ENCODE measurements at places on chromosomes 5 and 9.
A peak's percentile ranks its signal among the peaks of the same experiment; 100 is the strongest.

- DNase-seq = no peak
Measured at GRCh38 chr9:99025616-99026270, 79.2 kb upstream of the TGFBR1 start.

GRCh38 chr9:115999498-115999897 lies 154.1 kb upstream of the PAPPA start:
- no peak for DNase-seq

- DNase-seq = no peak
Measured at GRCh38 chr5:174518512-174518911, 205.9 kb upstream of the MSX2 start.

- no peak for DNase-seq
Measured at GRCh38 chr5:143833177-143833576, 21.2 kb downstream of the HMHB1 start.

DNA sequence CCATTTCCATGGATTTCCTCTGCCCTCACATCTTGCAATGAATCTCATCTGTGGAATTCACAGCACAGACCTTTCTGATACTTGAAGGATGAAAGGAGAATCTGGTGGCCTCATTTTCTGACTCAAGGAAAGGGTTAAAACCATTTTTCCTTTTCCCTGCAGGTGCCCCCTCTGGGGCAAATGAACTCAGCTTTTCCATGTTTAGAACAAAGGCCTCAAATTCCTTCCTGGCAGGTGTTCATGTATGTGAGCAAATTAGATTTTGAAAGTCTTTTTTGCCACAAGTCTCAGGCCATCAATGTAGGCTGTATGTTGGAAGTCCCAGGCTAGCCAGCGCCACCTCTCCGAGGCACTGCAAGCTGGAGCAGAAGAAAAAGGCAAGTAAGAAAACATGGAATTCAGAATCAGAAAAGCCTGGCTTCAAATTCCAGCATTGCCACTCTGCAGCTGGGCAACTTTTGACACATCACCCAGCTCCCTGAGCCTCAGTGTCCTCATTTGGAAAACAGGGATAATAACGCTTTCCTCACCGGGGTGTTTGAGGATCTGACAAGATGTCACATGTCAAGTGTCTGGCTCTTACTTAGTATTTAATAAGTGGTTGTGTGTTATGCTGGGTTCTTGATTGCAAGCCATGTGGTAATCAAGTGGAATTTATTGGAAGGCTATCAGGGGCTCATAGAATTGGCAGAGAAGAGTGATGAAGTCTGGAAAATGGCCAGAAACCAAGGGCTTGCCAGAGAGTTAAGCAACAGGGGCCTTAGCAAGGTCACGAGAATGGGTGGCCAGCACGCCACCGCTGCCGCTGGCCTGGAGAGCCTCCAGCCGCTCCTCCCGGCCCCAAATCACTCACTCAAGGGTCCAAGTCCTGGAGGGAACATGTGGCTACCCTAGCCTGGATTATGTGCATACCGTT lies 48.4 kb upstream of the SMIM23 start:
- no peak for DNase-seq

DNA sequence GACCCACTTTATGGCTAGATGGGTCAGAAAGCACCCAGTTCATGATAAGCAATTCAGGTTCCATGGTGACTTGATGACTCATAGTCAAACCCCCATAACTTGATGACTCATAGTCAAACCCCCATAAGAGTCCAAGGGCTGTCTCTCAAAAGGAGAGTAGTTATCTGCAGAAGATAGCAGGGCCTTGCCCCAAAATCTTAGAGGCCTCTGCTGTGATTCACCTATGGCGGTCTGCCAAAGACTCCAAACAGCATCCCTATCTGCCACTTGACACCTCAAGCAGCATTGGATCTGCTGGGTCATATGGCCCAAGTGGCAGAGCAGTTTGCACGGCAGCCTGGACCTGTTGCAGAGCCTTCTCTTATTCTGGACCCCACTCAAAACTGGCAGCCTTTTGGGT lies 395.2 kb upstream of the KIF2A start:
- no peak for DNase-seq

DNA sequence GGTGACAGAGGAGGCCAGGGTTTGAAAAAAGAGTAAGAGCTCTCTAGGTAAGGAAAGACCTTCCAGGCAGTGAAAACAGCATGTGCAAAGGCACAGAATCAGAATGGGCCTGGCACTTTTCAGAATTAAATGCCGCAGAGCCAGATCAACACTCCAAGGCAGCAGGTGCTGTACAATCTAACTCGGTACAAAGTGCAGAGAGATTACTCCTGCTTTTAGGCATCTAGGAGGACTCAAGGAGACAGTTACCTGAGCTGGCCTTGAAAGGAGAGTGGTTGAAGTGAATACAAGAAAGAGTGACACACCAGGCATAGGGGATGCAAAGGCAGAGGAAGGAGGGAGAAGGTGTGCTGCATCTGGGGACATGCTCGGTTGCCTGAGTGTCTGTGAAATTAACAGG lies 21.5 kb downstream of the HRH2 start:
- DNase-seq = no peak

DNA sequence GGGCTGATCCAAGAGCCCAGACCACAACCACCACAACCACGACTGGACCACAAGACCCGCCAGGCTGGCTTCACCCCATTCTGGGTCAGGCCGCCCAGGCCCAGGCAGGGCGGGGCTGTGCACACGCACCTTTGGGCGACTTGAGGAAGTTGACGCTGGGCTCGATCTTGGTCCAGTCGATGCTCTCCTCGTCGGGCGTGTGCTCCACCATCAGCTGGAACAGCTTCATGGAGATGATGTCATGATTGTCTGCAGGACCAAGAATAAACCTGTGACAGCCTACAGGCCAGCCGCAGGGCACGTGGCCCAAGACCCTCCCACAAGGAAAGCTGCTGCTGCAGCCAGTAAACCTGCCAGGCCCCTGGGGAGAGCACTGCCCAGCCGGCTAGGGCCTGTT lies 17.3 kb downstream of the LMAN2 start:
- no peak for DNase-seq

DNA sequence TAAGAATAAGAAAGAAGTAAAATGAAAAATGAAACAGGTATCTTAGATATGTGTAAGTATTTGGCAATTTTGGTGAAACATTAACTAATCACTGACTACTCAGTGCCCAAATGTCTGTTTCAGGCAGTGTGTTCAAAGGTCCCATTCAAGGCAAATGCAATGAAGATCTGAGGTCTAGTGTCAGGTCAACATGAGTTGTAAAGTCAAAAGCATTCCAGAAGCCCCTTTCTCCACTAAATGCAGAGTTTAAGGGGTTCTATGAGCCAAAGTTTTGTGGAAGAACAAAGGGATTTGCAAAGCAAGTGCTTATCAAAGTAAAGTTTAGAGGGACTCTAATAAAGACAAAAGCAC lies 71.0 kb upstream of the GPBP1 start:
- DNase-seq = no peak

DNA sequence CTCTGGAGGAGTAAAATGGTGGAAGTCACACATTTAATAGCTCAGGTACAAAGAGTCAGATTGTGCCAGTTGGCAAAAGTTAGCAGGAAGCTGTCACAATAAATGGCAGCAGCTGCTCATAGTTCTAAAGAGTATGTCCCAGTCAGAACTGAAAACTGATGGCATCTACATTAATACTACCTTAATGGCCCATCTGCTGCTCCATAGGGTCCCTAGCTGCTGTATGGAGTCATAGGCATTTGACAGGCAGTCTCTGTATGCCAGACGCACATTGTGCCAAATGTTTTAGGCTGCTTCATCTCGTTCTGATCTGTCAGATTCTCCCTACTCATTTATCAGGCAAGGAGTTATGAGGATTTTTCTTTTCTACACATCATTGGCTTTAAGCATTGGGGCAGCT lies 515.8 kb upstream of the ARRDC3 start:
- no peak for DNase-seq

DNA sequence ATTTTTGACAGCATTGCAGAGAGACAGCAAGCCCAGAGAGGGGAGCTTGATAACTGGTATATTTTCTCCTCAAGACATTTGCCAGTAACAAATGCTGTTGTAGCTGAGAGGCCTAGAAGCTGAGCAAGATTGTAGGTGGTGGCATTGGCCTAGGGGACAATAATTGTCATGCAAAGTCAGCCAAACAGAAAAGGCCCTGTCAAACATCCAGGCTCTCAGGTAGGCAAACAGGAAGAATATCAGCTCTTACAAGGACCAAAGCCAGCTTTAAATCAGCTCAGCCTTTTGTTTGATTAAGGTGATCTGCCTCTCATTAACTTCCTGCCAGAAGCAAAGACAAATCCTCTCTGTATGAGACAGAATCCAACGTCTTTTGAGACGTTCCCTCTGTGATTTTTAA lies 29.7 kb upstream of the BARX1 start:
- DNase-seq = no peak

DNA sequence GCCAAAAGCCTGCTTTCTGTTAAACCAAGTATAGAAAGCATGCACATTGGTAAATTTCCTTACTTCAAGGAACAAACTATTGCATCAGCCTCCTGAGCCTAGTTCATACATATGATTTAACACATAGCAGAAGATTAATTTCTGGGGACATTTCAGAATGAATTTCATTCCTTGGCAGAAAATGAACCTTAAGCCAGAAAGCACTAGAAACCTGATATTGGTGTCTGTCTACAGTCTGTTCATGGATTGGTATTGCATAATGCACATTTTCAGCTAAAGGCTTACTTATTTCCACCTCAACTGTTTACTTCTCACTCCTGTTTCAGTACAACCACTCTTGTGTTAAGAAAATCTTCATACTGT lies 1471.8 kb upstream of the NUDT12 start:
- DNase-seq = no peak

- DNase-seq = no peak
Measured at GRCh38 chr9:95436416-95436815, 80.4 kb downstream of the PTCH1 start.

DNA sequence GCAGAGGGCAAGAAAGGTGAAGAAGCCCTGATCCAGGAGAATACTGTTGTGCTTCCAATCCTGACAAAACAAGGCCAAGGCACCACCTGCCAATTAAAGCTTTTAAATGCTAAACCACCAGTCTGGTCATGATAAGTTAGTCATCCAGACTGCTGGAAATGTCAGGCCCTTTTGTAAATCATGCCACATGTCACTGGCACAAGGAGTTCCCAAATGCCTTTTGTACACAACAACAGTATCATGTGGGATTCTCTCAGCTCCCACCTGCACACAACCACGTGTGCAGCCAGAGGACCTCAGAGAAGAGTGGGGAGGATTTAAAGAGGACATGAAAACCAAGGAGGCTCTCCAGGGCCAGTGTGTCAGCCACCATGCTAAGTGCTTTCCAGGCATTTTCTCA lies 99.3 kb downstream of the CDK5RAP2 start:
- DNase-seq = no peak

DNA sequence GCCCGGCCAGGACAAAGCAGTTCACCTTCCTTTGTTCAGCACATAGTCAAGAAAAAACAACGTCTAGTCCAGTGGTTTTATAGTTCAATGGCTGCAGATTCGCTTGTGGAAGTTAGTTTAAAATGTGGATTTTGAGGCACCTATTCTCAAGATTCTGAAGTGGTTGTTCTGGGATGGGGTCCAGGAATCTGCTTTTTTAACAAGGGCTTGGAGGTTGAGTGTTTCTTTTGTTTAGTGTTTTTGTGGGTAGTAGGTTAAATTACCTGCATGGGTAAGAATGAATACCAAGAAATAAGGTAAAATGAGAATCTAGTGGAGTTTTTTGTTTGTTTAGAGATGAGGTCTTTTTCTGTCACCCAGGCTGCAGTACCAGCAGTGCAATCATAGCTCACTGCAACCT lies 28.4 kb upstream of the NADK2 start:
- DNase-seq = no peak

DNA sequence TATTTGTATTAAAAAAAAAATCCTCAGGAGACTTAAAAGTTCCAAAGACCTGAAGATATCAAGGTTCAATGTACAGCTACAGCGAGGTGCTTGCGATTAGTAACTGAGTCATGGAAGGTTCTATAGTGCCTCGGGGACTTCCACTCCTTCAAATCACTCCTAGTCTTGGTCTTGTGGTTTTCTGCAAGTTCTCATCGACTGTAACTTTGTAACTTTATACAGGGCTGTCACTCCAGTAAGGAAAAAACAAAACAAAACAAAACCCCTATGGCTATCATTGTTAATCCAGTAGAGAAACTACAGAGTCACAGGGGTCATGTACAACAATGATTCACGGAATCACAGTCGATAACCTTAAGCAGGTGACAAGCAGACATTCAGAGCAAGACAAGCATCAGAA lies 39.8 kb upstream of the SELENOP start:
- DNase-seq = no peak

- no peak for DNase-seq
Measured at GRCh38 chr9:74413876-74414275, 83.3 kb upstream of the RORB start.

- no peak for DNase-seq
Measured at GRCh38 chr9:125795970-125796596, 48.9 kb downstream of the PBX3 start.

DNA sequence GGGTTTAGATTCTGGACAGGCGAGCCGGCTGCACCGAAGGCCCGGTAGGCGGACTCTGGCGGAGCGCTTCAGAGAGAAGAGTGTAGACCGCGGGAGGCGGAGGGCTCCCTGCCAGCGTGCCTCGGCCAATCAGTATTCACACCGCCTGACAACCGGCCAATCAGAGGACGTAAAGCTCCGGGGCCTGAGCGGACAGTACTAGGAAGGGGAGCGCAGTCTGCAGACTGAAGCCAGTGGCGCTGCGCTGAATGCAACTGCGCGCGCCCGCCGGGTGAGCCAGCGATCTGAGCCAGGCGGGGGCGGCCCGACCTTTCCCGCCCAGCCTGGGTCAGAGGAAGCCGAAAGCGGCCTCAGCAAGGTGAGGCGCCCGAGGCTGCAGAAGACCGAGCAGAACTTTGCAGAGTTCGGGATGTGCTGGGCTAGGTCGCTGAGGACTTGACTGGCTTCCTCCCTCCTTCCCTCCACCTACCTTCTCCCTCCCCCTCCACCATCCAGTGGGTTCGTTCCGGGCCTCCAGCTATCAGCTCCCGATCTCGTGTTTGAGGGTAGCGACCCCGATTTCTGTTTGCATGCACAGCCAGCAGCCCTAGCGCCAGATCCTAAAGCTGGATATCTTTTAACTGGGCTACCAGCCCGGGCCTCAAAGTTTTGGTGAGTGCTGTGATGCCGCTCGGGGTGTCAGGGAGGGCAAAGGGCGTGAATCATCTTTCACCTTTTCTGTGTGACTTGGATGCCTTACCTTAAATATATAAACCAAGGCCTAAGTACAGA lies at the start of gene DMRT2:
TSS of gene DMRT2 (plus strand) at position 233 of the 771 bp plus-strand sequence. CDS start 1,257 bp downstream, outside the sequence.
- DNase-seq = peak; percentile 17

DNA sequence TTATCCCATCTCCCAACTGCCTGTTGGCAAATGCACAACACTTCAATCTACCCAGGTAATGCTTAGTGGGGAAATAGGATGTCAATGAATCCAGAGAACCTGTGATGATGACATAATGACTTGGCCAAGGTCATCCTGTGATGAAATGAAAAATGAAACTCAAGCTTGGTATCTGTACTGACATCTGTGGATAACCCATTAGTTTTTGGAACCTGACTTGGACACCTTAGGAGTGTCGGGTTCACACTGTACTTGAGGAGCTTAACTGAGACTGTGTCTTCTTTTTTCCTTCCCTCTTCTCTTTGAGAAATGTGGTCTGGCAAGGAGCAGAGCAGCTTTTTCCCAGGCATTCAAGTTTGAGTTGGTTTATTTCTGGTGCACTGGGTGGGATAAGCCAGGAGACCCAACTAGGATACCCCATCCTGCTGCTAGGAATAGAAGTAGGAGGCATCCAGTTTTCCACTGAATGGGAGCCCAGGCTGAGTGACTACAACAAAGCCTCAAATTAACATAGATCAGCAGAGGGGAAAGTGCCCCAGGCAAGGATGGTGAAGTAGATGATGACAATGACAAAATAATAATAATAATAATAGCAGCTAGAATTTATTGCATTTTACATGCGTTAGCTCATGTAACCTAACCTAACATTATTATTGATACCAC lies 72.1 kb downstream of the ADRB2 start:
- no peak for DNase-seq
